Stimulated activated CD4-positive, alpha-beta T cell treated with anti-CD3 and anti-CD28 coated beads, TNF-alpha, amount 100 ng/mL, for 24 hours (primary cell): ENCODE measurements at places on chromosomes 3 and 15.

- no peak for DNase-seq
Measured at GRCh38 chr15:74337607-74338211, 29.7 kb downstream of the CYP11A1 start.

DNA sequence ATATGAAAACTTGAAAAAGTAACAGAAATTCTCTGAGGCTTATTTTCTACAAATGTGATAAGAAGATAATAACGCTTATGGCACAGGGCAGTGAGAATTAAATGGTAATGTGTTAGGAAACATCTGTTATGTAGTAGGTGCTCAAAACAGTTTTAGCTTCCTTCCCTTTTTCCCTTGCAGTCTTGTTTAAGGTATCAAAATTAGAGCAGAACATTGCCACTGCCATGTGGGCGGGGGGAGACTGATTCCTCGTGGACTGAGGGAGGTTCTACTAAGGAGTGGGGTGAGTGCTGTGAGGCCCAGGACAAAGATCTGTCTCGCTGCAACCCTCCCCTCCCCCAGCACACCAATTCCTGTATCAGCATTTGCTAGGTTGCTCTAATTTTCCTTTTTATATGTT lies 702.4 kb downstream of the TUSC7 start:
- DNase-seq, result no peak

DNA sequence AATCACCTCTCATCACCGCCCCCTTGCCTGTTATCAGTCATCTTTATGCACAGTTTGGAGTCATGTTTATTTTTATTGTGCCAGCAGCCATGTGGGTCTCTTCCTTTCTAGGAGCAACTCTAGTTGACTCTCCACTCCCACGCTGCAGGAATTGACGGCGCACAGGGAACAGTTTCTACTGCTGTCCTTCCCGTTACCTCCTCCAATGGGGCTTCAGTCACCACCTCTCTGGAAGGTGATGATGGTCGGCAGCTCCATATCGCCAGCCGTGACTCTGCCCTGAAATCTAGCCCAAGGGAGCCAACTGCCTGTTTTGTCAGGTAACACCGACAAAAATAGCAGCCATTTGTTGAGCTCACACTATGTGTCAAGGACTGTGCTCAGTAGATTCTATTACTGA lies 35.6 kb upstream of the FAM107A start:
- no peak for DNase-seq

- DNase-seq, result no peak
Measured at GRCh38 chr3:115111632-115112031, 35.5 kb downstream of the ZBTB20 start.
